ENCODE measurements at places on chromosomes 6 and 20. TPM values are rescaled to one million over a fixed set of nuclear protein-coding genes. Genes with fewer than 3 reads are reported as not detected.
A peak's percentile ranks its signal among the peaks of the same experiment; 100 is the strongest.

DNA sequence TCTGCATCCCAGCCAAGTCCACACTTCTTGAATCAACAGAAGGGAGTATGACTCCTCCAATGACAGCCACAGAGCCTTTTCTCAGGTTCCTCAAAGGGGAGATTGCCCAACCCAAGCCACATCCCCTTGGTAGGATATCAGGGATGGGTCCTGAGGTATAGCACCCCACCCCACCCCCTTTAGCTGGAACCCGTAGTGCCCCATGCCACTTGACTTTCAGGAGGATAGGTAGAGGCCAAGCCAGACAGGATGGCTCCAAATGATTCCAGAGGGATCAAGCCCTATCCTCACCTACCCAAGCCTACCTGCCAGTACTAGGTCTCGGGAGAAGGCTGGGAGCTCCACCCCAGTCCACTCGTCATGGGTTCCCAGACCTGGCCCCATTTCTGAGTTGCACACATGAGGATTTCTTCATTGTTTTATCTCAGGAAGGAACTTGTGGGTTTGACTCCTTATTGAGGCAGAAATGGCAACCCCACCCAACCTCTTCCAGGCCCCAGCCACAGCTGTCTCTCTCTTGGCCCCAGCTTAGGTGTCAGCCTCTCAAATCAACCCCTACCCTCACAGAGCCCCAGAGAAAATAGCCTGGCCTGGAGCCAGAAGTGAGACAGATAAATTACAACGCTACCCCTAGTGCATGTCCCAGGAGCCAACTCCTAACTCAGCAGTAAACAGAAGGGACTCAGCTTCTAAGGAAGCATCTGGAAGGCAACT lies 3.6 kb downstream of the CCND3 start:
- no peak for DNase-seq
- peak overlapping the region; percentile 76 for H3K27ac ChIP-seq
- peaks cover 30% of the 10 kb centered on the region for H3K4me1 ChIP-seq
- peaks cover 26% of the 10 kb centered on the region for H3K36me3 ChIP-seq

- no peaks in the 10 kb centered on the region for H3K4me1 ChIP-seq
- H3K27ac ChIP-seq = no peak overlapping the region
- H3K4me3 ChIP-seq = no peak overlapping the region
- H3K27me3 ChIP-seq = no peaks in the 10 kb centered on the region
- no peaks in the 10 kb centered on the region for H3K36me3 ChIP-seq
Observed at GRCh38 chr6:106534564-106534982, 94.7 kb downstream of the RTN4IP1 start.

The PGC gene
- not detected for total RNA-seq

The BANF2 gene
- not detected for total RNA-seq

DNA sequence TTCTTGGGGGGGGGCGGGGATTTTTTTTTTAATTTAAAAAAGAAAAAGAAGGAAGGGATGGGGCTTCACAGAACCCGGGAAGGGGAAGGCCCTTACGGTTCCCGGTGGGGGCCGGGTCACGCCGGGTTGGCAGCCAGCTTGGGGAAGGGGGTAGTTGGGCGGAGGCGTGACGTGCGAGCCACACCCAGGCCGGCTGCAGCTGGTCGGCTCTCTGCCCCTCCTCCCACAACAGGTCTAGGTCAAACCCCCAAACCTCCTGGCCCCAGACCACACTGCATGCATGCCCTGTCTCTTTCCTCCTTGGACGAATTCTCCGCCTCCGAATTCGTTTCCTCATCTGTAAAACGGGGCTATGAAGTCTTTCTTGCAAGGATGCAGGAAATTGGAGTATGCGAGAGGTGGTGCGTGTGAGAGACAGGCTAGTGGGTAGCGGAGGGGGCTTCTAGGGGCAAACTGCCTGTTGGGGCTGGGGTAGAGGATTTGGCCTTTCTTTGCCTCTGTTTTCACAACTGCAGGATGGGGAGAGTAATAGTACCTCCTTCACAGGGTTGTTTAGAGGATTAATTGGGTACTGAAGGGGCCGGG lies 828 bp downstream of the HCK start:
- H3K4me3 ChIP-seq = no peak overlapping the region
- H3K4me1 ChIP-seq = no peaks in the 10 kb centered on the region
- H3K36me3 ChIP-seq = no peaks in the 10 kb centered on the region
- DNase-seq = no peak
- H3K27ac ChIP-seq = no peak overlapping the region
- H3K27me3 ChIP-seq = peaks cover 62% of the 10 kb centered on the region

DNA sequence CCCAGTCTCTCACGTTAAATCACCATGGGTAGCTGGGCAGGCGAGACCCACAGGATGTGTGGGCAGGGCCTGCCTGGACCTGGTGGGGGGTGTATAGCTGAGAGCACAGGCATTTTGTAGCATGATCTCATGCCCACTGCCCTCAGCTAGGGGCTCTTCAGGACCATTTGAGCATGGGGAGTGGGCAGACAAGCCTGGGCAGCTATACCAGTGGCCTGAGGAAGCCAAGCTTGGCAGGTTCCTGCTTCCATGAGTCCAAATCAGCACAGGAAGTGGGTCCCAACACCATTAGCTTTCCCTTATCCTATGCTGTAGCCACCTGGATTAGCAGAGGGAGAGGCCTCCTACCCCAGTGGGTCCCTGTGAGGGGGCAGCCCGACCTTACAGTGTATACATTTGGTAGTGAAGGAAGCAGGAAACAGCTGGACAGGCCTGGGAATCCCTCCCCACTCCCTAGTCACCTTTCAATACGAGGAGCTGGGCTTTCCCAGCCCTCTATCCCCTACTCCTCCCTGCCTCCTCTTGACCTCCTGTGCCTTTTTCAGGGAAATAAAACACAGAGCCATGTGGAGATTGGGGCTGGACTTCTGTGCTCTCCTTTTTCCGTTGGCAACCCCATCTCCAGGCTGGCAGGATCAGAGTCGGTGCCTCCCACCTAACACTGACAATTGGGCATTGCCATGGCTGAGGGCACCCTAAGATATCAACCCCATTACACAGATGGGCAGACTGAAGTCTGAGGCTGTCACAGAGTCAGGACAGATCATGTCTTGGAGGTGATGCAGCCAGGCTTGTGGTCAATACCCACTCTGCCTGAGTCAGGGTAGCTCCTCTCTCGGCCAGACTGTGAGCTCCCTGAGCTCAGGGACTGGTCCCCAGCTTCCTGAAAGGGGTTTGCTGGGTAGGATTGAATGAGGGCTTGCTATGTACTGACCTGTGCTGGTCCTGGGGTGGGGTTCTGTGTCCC lies 59.8 kb downstream of the MRPL14 start:
- peaks cover 45% of the 10 kb centered on the region for H3K4me1 ChIP-seq
- H3K27ac ChIP-seq = peak overlapping the region; percentile 6
- H3K27me3 ChIP-seq = no peaks in the 10 kb centered on the region
- DNase-seq = peak; percentile 63
- no peaks in the 10 kb centered on the region for H3K36me3 ChIP-seq

DNA sequence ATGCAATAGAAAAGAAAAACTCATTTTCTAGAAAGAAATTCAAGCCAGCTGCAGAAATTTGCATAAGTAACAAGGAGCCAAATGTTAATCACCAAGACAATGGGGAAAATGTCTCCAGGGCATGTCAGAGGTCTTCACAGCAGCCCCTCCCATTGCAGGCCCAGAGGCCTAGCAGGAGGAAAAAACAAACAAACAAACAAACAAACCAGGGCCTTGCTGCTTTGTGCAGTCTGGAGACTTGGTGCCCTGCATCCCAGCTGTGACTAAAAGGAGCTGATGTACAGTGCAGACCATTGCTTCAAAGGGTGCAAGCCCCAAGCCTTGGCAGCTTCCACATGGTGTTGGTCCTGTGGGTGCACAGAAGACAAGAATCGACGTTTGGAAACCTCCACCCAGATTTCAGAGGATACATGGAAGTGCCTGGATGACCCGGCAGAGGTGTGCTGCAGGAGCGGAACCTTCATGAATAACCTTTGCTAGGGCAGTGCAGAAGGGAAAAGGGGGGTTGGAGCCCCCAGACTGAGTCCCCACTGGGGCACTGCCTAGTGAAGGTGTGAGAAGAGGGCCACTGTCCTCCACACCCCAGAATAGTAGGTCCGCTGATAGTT lies 110.9 kb upstream of the AKAP12 start:
- no peak for DNase-seq
- H3K27ac ChIP-seq = no peak overlapping the region
- H3K4me1 ChIP-seq = peaks cover 3% of the 10 kb centered on the region
- H3K36me3 ChIP-seq = no peaks in the 10 kb centered on the region

- H3K36me3 ChIP-seq = peaks cover 7% of the 10 kb centered on the region
- no peak for DNase-seq
- no peak overlapping the region for H3K27ac ChIP-seq
- no peak overlapping the region for H3K4me3 ChIP-seq
- no peaks in the 10 kb centered on the region for H3K27me3 ChIP-seq
Observed at GRCh38 chr6:4958624-4959023, 45.2 kb downstream of the RPP40 start.

The METTL24 gene
- not detected for total RNA-seq

GRCh38 chr6:96236471-96236870 lies 220.7 kb downstream of the FUT9 start:
- H3K27ac ChIP-seq = no peak overlapping the region
- DNase-seq = no peak
- H3K4me3 ChIP-seq = no peak overlapping the region
- no peaks in the 10 kb centered on the region for H3K4me1 ChIP-seq
- no peaks in the 10 kb centered on the region for H3K36me3 ChIP-seq
- H3K27me3 ChIP-seq = no peaks in the 10 kb centered on the region

GRCh38 chr6:82030761-82031503 lies 216.6 kb downstream of the IBTK start:
- no peak overlapping the region for H3K4me3 ChIP-seq
- peaks cover 5% of the 10 kb centered on the region for H3K4me1 ChIP-seq
- H3K27ac ChIP-seq = no peak overlapping the region
- no peaks in the 10 kb centered on the region for H3K27me3 ChIP-seq
- DNase-seq = no peak
- no peaks in the 10 kb centered on the region for H3K36me3 ChIP-seq

DNA sequence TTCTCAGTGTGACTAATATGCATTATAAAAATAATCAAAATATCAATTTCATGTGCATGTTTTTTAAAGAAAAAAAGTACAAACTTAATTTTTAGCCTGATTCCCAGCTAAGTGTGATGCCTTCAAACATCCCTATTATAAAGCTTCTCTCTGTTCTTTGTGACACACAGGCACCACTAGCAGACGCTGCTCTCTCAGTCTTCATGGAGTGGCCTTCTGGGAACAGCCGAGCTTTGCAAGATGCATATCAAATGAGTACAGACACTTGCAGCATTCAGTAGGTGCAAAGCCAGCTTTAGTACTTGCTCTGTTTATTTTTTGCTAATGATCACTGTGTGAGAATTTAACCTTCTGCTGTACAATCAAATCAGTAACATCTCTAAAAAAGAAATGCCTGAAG lies 340.0 kb downstream of the ADGRB3 start:
- H3K27ac ChIP-seq = no peak overlapping the region
- no peak for DNase-seq
- H3K27me3 ChIP-seq = no peaks in the 10 kb centered on the region
- no peaks in the 10 kb centered on the region for H3K4me1 ChIP-seq
- no peak overlapping the region for H3K4me3 ChIP-seq
- no peaks in the 10 kb centered on the region for H3K36me3 ChIP-seq

DNA sequence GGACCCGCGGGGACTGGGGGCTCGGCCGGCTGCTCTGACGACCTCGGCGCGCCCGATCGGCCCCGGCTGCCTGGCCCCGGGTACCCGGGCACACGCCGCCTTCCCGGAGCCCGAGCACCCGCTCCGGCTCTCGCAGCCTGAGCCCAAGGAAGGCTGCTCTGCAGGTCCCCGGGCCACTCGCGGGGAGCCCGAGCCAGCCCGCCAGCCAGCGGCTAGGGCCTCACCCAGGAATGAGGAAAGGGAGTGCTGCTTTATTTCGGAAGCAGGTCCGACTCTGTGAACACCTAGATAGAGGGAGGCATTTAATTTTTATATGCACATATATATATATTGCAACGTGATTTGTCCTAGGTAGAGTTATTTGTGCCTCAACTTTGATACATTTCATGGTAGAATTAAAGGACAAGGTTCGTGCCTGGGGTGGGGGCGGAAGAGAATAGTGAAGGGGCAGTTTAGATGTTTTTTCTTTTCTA lies 15.5 kb downstream of the FOXA2 start:
- H3K27me3 ChIP-seq = peaks cover 42% of the 10 kb centered on the region
- no peak for DNase-seq
- H3K4me3 ChIP-seq = no peak overlapping the region
- H3K4me1 ChIP-seq = no peaks in the 10 kb centered on the region

DNA sequence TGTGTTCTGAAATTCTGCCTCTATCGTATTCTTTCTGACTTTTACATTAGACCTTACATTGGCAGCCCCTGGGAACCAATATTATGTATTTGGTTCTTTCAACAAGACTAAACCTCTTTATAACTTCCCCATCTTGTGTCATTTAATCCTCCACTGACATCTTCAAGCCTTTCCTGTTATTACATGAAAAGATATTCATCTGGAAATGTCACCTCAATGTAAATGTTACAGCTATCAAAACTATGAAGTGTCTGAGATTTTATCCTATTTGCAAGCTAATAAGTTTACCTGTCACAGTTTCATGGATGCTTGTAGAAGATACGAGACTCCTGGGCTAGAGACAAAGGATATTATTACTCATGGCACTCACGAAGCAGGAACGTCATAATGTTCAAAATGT lies 43.9 kb upstream of the NOX3 start:
- H3K36me3 ChIP-seq = no peaks in the 10 kb centered on the region
- H3K27me3 ChIP-seq = no peaks in the 10 kb centered on the region
- H3K27ac ChIP-seq = no peak overlapping the region
- no peak for DNase-seq

- peaks cover 22% of the 10 kb centered on the region for H3K27me3 ChIP-seq
- H3K4me3 ChIP-seq = no peak overlapping the region
- DNase-seq = no peak
- H3K4me1 ChIP-seq = peaks cover 15% of the 10 kb centered on the region
Observed at GRCh38 chr6:41487860-41488432, 58.2 kb upstream of the FOXP4 start.

DNA sequence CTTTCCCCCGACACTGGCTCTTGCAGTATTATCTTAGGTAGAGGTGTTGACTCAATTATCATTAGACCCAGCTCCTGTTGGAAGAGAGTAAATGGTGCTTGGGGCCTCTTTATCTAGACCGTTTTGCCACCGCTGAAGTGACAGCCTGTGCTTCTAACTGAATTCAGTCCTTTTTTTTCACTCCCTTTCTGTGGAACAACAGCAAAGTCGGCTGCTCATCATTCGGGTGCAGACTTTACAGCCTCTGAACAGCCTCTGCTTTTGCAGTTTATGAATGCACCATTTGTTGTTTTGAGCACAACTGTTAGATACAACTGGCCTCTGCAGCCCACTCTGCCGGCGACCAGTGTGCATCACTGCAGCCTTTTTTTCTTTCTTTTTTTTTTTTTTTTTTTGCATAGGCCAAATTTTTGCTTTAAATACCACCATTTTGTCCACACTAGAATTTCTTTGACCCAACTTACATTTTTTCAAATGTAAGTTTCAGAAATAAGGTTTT lies 35.8 kb downstream of the RREB1 start:
- H3K4me3 ChIP-seq = no peak overlapping the region
- no peaks in the 10 kb centered on the region for H3K27me3 ChIP-seq
- peaks cover 37% of the 10 kb centered on the region for H3K4me1 ChIP-seq
- no peak overlapping the region for H3K27ac ChIP-seq
- DNase-seq = no peak

GRCh38 chr6:28643017-28643740 lies 117.5 kb downstream of the GPX5 start:
- no peaks in the 10 kb centered on the region for H3K4me1 ChIP-seq
- no peak overlapping the region for H3K27ac ChIP-seq
- H3K36me3 ChIP-seq = no peaks in the 10 kb centered on the region
- H3K4me3 ChIP-seq = no peak overlapping the region
